Stimulated activated CD4-positive, alpha-beta T cell treated with anti-CD3 and anti-CD28 coated beads, TNF-alpha, amount 100 ng/mL, for 1 hour (primary cell): ENCODE measurements at places on chromosomes 3 and 15.

- no peak for DNase-seq
Measured at GRCh38 chr15:64315216-64315615, 40.8 kb downstream of the CSNK1G1 start.

DNA sequence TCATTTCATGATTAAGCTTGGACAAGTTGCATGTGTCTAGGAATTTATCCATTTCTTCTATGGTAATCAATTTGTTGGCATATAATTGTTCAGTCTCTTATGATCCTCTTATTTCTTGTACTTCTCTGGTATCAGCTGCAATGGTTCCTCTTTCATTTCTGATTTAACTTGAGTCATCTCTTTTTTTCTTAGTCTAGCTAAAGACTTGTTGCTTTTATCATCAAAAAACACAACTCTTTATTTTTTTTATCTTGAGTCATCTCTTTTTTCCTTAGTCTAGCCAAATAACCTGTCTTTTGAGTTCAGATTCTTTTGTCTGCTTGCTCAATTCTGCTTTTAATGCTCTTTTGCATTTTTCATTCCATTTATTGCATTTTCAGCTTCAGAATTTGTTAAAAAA, 37.3 kb downstream of the UBE3A start:
- DNase-seq = no peak

GRCh38 chr3:37032961-37033360, 39.6 kb downstream of the MLH1 start:
- DNase-seq = no peak

DNA sequence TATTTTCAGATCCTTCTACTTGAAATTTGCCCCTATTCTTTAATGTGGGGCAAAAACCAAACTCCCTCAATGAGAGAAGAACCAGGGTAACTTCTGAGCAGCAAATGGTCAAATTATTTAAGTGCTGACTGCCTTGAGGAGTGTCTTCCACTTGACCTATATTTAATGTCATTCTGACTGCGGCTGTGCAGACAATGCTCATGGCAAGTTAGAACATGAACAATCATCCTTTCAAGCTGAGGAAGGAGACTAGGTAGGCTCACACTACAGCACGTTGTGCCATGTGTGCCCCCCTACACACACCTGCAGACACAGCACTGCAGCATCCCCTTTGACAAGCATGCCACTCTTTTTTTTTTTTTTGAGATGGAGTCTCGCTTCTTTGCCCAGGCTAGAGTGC, 98.2 kb downstream of the OSBPL10 start:
- no peak for DNase-seq

GRCh38 chr15:33460166-33460805, 149.5 kb downstream of the RYR3 start:
- no peak for DNase-seq

DNA sequence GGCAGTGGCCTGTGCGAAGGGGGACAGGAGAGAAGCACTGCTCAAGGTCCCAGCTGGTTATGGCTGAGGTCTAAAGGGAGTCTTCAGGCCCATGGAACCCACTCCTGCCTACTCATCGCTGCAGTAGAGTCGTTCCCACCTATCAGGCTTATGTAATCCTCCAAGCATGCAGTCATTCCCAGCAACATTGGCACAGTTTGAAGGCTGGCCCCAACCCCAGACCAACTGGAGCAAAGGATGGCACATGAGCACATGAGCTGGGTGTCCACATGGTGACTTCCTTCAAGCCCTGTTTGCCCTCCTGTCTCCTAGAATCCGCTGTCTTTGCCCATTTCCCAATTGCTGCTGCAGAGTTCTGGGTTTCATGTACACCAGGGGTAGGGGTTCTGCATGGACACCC, 60.5 kb upstream of the FGD5 start:
- DNase-seq = no peak

DNA sequence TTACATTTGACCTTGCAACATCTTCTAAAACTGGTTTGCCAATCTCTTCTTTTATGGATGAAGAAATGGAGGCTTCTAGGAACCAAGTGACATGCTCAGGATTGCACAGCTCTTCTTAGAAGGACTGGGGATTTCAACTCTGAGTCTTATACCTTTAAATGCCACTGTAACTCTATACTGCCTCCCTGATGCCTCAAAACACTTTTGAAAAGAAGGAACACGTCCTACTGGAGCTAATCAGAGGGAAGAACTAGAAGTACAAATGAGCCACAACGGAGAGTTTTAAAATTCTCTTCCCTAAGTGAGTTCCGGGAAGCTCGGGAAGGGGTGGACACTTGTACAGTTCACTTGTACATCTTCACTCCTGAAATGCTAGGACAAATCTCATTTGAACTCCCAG, 949 bp upstream of the MITF start:
- DNase-seq = no peak

- no peak for DNase-seq
Measured at GRCh38 chr3:152272771-152273242, 4.1 kb downstream of the MBNL1 start.

GRCh38 chr3:71854096-71854495, 69.1 kb upstream of the PROK2 start:
- no peak for DNase-seq

GRCh38 chr3:108175352-108175751, 46.9 kb downstream of the IFT57 start:
- DNase-seq = no peak

DNA sequence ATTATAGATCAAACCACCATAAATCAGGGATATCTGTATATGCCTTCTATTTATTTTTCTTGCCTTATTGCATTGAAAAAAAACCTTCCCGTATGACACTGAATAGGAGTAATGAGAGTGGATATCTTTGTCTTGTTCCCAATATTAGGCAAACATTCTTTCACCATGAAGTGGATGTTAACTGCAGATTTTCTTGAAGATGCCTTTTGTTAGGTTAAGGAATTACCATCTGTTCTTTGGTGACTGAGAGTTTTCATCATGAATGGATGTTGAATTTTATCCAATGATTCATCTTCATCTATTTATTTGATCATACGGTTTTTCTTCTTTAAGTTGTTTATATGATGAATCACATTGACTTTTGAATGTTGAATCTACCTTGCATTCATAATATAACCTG, 47.1 kb upstream of the MECOM start:
- DNase-seq = no peak

GRCh38 chr15:90862964-90863778, 5.2 kb upstream of the FURIN start:
- no peak for DNase-seq

DNA sequence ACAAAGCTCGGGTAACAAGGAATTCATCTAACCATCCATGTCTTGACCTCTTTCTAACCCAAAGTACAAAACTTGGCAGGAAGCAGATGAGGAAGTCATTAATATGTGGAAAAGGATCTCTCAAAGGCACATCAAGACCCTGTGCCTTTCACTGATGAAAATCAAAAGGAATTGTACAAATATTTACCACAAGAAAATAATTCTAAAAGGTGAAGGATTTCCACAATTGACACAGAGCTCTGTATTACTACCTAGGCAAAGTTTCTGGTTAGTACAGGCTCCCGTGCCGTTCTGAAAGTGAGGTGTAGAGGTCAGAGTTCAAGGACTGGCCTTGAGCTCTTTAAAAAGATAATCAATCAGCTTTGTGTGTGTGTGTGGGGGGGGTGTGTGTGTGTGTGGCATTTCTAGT, 239.7 kb upstream of the ICE2 start:
- no peak for DNase-seq

- DNase-seq = no peak
Measured at GRCh38 chr3:114816052-114816451, 331.0 kb downstream of the ZBTB20 start.

DNA sequence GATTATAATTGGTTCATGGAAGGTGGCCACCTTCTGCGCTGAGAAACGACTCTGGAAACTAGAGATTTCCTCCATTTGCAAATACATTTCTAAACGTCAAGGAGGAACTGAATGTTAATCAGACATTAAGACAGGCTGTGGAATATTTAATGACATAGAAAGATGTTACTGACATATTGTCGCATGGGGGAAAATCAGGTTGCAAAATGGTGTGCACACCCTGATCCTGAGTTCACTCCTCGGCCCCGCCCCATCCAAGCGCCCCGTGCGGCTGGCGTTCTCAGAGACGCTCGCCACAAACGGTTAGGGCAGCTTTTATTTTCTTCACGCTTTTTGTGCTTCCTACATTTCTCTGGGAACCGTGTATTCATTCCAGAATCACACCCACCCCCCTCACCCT, 10.7 kb downstream of the H1-8 start:
- no peak for DNase-seq

- DNase-seq = no peak
Measured at GRCh38 chr15:40239693-40240618, 1.1 kb downstream of the PAK6 start.

- DNase-seq = no peak
Measured at GRCh38 chr3:67045711-67046465, 47.8 kb downstream of the KBTBD8 start.
